CD4-positive, alpha-beta T cell treated with Interferon gamma for 1 hour (primary cell): ENCODE measurements at places on chromosomes 16 and 17.

DNA sequence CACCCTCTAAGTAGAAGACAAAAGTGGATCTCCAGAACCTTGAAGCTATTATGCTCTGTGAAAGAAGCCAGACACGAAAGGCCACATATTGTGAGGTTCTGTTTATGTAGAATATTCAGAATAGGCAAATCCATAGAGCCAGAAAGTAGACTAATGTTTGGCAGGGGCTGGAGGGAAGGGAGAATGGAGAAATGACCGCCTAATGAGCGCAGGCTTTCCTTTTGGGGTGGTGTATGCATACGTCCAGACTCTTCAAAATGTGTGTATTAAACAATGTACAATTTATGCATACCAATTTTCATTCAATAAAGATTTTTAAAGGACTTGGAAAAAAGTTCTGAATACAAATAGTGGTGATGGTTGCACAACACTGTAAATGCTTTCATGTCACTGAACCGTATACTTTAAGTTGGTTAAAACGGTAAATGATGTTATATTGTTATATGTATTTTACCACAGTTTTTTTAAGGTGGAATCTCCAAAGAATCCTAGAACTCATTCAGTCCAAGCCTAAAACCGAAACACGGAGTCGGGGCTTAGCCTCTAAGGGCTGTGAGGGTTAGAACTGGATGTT is 397.4 kb downstream of the SOX9 start:
- no peak for DNase-seq

GRCh38 chr16:68086336-68086841 is 1.2 kb downstream of the NFATC3 start:
- DNase-seq: no peak

GRCh38 chr16:79163691-79164387 is 436.7 kb downstream of the MAF start:
- DNase-seq: peak; percentile 11

DNA sequence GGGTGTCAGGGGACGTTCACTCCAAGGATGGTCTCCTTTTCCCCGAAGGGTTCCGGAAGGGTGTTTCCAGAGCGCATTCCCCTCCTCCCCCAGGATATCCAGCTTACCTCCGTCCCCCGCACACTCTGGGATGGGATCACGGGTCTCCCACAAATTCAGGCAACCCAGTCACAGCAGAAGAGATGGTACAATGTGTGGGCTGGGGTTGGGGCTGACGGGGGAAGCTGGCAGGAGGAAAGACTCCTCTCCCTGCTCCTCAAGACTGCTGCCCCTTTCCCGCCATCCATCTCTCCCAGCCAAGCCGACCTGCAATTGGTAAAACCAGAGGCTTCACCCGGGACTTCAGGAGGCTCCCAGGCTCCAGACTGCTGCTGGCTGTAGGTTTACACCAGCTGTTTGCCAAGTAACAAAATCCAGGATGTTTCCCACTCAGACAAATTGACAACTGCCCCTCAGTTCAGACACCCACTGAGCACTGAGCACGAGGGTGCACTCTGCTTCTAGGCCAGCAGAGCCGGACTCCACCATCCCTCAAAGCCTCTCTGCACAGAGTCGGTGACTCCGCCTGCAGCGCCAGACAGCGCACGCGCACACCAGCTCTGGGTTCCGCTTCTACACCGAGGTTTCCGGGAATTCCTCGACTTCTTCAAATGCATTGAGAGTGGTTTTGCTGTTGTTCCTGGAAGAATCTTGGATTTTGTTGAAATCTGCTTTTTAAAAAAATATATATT is 37.7 kb downstream of the ASPA start:
- no peak for DNase-seq

- no peak for DNase-seq
Measured at GRCh38 chr17:5182597-5183409, 8.9 kb downstream of the ZNF594 start.

GRCh38 chr17:17613708-17614114 is 22.2 kb upstream of the PEMT start:
- DNase-seq: peak; percentile 29

DNA sequence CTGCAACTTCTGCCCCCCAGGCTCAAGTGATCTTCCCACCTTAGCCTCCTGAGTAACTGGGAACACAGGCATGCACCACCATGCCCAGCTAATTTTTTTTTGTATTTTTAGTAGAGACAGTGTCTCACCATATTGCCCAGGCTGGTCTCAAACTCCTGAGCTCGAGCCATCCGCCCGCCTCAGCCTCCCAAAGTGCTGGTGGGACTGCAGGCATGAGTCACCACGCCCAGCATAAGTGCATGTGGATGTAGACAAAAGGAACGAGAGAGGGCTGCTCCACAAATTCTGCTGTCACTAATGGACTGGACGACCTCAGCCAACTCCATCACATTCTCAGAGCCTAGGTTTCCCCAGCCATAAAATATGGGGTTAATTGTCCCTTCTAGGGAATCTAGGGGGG is 7.7 kb upstream of the SP2 start:
- no peak for DNase-seq

GRCh38 chr17:78324391-78325075 is 35.3 kb downstream of the SOCS3 start:
- DNase-seq: peak; percentile 75

DNA sequence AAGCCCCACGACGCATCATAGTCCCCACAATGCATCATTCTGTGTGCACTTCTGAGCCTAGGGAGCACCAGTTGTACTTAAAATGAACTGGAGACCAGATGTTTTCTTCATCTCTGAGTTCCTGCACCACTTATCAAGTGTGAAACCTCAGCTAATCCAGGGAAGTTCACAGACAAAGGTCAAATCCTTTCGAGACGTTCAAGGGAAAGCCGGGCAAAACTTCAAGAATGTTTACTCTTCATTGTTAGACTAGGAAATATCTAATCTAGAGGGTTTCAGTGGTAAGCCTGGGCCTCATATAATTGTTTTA is 4.6 kb upstream of the PMP22 start:
- no peak for DNase-seq

GRCh38 chr17:77217123-77217522 is 76.4 kb downstream of the SEC14L1 start:
- no peak for DNase-seq

DNA sequence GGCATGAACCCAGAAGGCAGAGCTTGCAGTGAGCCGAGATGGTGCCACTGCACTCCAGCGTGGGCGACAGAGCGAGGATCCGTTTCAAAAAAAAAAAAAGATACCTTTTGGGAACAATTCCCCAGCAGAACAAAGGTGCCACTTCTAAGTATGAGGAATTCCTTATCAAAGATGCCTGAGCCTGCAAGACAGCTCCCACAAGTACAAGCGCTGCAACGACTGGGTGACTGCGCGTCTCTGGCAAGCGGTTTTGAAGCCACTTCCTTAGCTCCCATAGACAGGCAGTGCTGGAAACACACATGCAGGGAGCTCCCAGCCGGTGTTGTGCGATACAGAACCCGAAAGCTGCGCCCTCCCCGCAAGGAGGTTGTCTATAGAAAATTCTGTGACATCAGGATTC is 60.5 kb downstream of the ADCY9 start:
- DNase-seq: no peak

DNA sequence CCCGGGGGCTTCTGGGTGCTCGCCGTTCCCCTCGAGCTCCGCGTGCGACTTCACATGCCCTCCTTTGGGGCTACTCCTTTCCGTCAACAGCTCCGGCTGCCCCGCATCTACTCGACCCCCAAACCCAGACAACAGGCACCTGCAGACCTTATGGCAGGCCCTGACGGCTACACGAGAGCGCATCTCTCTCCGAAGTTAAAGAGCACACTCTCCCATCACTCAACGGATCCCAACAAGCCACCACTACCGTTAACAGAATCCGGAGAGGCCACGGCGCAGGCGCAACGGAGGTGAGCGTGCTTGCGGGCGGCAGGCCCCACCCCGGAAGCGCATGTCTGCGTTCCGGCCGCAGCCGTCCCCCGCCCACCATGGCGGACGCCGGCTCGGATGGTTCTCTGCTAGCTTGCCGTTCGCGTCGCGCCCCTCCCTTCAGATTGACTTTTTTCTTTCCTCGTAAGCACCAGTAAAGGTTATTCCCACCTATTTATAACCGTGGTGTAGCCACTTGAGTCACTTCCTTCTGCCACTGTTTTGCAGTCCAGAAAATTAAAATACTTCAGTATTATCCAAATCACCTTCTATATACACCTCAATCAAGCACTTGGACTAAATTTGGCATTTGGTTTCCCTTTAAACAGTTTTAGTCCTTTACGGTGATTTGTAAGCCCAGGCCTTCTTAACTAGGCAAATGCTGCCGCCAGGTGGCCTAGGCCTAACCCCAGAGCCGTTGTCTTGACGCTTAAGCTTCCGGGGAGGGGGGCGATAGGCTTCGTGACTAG is at the start of gene POLG2:
Gene POLG2, minus strand, starts transcription at position 269 of the 779 bp plus-strand sequence. Its CDS starts 86 bp downstream, at position 183.
- DNase-seq: peak; percentile 95

- DNase-seq: no peak
Measured at GRCh38 chr17:16377941-16378341, 3.0 kb upstream of the UBB start.

GRCh38 chr17:17603178-17603894 is 11.8 kb upstream of the PEMT start:
- no peak for DNase-seq

- no peak for DNase-seq
Measured at GRCh38 chr17:46109603-46110189, 83.5 kb downstream of the KANSL1 start.

GRCh38 chr16:11836650-11837244 is 14.6 kb downstream of the RSL1D1 start:
- DNase-seq: no peak

DNA sequence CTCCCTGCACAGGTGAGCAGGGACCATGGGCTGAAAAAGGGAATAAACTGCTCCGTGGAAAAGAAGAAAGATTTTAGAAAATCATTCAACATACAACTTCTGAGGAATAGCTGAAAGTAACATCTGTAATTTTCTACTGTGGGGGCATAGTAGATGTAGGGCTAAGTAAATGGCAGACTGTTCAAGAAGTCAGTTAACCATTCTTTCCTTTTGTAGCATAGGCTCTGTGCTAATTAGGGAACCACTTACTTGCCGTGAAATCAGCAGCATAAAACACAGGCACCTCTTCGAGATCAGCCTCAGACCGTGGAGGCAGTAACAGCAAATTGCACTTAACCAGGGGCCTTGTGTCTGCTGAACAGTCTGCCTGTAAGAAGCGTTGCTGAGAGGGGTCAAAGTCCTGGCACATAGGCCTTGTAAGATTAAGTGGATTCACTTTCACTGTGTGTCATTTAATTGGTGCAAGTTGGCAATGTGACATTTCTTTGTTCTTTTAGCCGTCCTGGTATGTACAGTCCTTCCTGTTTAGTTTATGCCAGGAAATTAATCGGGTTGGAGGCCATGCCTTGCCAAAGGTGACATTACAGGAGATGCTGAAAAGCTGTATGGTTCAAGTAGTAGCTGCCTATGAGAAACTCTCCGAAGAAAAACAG is 10.4 kb downstream of the COG1 start:
- no peak for DNase-seq

DNA sequence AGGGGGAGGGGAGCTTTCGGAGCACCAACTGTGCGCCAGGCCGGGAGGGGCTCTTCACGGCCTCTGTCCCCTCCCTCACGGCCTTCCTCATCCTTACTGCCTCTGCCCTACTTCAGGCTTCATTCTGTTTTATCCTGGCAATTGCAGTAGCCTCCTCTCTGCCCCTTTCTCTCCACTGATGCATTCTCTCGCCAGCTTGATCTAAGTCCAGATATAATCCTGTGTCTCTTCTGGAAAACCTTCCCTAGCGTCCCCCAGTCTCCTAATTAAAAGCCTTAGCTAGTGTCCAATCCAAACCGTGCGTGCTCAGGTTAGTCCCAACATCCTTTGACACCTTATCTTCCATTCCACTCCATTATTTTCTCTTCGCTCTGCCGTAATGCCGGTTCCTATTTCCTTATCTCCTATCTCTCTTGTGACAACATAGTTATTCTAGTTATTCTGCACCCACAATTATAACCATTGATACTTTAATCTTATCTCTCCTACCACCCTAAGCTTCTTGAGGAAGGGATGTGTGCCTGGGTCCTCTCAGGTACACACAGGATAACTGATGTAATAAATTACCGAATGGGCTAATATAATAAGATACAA is 869 bp downstream of the ZNF48 start:
- DNase-seq: no peak

DNA sequence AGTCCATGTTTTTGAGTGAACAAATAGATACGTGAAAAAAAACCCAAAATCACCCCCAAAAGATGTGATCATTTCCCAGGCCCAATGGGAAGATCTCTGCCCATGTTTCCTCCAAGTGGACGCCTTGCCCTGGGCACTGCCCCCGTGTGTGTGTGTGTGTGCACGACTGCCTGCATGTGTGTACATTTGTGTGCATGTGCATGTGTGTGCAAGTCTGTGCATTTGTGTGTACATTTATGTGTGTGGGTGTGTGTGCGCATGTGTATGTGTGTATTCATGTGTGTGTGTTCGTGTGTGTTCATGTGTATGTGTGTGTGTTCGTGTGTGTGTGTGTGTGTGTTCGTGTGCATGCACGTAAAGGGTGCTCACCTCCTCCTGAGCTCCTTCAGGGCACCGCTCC is 16.8 kb upstream of the LRRC37A3 start:
- no peak for DNase-seq

DNA sequence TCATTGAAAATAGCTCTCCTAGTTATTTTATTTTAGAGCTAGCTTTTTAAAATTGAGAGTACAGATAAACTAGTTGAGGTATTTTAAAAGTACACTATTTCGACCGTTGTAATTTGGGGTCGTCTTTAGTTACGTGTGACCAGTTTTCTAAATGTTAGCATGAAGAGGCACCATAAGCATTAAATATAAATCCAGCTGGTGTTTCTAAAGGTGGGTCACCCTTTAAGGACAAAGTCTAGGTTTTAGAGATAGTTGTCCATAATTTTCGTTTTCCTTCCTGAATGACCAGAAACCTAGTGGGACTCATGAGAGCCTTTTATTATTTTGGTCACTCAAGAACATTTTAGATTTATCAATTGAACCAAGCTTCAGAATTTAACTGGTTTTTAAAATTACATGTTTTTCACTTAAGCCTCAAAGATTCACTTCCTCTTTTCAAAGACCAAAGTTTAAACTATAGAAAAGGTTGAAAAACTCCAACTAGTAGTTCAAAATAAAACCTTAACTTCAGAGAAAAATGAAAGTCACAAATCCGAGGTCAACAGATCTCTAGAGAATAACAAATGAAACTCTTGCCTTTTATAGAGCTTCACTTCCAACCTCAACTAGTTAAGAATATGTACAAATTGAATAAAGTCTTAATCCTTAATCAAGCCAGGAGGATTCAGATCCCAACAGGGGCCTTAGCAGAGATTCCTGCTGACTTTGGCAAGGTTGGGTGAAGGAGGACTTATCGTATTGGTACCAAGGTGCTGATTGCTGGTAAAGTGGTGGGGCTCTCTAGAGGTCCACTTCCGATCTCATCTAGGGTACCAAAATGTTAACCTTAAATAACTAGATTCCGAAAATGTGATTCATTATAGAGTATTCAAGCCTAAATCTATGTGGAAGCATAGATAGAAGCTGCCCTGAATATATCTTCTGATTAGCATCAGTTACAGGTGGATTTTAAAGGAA is 32.5 kb downstream of the PHKB start:
- no peak for DNase-seq
